ENCODE measurements at places on chromosomes 2 and 18. TPM values are rescaled to one million over a fixed set of nuclear protein-coding genes. Genes with fewer than 3 reads are reported as not detected.

The MREG gene
- polyA plus RNA-seq = 7.5 TPM

The PDE11A gene
- 0.23 TPM for polyA plus RNA-seq

- DNase-seq = no peak
- H3K36me3 ChIP-seq = no peaks in the 10 kb centered on the region
- H3K27me3 ChIP-seq = no peaks in the 10 kb centered on the region
- H3K4me1 ChIP-seq = no peaks in the 10 kb centered on the region
These were observed 52.9 kb downstream of the SCG2 start for GRCh38 chr2:223549215-223549614.

- H3K27me3 ChIP-seq = no peaks in the 10 kb centered on the region
- H3K36me3 ChIP-seq = no peaks in the 10 kb centered on the region
- H3K27ac ChIP-seq = no peak overlapping the region
- H3K4me1 ChIP-seq = no peaks in the 10 kb centered on the region
These were observed 196.9 kb upstream of the CWC22 start for GRCh38 chr2:180203972-180204371.

DNA sequence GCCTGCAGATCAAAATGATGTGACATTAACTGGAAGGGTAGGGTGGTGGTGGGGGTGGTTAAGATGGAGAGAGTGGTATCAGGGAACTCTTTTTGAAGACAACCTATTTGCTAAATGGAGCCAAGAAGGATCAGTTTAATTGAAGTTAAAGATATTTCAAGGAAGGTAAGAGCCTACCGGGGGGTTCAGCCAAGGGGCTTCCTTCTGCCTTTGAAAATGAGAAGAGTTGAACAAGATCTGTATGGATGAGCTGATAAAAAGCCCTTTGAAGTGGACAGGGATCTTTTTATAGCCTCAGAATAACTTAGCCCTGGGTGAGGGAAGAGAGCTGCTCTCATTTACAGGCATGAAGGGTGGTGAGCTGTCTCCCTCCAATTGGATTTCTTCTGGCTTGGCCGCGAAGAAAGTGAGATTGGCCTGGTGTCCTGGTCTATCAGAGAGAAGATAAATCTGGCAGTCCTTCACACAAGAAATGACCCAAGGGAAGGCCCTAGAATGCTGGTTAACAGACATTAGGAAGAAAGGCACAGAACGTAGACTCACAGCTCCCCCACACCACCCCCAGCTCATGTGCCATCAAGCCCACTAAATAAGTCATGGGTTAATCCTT is 439.8 kb downstream of the TNS1 start:
- no peaks in the 10 kb centered on the region for H3K36me3 ChIP-seq
- H3K4me3 ChIP-seq = no peak overlapping the region
- H3K4me1 ChIP-seq = no peaks in the 10 kb centered on the region
- no peak overlapping the region for H3K27ac ChIP-seq

DNA sequence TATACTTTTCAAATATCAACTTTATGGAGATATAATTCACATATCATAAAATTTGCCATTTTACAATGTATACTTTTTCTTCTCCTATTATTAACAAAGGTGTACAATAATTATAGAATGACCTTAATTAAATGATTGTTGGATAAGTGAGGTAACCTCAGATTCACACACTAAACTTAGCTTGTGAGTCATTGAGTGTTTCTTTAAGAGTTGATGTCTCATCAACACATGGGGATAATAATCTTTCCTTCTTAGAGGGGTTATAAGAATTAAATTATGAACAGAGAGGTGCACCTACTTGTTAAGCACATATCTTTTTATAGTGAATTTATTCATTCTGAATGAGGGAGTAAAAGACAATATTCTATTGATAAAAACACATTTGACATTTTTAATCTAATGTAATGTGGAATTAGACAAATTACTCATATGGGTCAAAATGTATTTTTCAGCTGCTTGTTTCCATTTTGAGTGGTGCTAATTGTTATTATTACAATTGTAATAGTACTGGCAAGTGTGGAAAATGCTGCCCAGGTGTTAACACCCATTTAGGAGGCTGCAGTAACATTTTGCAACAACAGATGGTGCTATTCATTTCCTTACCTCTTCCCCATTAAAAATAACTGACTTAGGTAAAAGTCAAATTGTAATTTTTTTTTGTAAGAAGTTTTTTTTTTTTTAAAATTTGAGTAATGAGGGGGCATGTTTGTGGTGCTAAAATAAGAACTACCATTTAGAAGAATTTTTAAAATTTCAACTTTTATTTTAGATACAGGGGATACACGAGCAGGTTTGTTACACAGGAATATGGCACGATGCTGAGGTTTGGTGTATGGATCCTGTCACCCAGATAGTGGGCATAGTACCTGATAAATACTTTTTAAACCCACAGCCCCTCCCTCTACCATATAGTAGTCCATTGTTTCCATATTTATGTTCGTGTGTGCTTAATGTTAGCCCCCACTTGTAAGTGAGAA is 32.1 kb upstream of the DYNAP start:
- H3K4me1 ChIP-seq = no peaks in the 10 kb centered on the region
- H3K27ac ChIP-seq = no peak overlapping the region
- no peak for DNase-seq
- H3K36me3 ChIP-seq = no peaks in the 10 kb centered on the region

The CD207 gene
- polyA plus RNA-seq = not detected

The SDC1 gene
- polyA plus RNA-seq = 71.4 TPM

The TOGARAM2 gene
- 0.42 TPM for polyA plus RNA-seq

The INHA gene
- 2.7 TPM for polyA plus RNA-seq

DNA sequence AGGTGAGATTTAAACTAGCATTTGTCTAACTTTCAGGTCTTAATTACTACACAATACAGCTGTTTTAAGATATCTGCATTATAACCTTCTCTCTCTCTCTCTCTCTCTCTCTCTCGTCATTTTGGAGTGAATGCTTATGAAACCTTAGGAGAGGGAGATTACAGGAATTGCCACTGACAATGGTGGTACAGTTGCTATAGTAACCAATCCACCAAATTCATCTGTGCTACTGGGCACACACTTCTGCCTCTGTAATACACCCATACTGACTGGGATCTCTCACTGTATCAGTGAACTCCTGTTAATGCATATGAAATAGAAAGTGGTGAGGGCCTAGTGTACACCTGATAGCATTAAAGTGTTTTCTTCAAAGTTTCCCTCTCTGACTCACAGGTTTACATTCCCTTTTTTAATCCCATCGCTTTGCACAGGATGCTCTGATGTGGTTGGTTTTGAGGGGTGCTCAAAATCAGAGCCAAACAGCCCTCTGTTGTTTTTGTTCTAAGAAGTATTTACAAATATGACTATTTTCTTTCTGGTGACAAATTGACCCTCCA is 13.1 kb downstream of the KLHL14 start:
- no peak for DNase-seq
- no peak overlapping the region for H3K27ac ChIP-seq
- peaks cover 6% of the 10 kb centered on the region for H3K4me1 ChIP-seq
- H3K4me3 ChIP-seq = no peak overlapping the region

The KATNAL2 gene
- 10.0 TPM for polyA plus RNA-seq

DNA sequence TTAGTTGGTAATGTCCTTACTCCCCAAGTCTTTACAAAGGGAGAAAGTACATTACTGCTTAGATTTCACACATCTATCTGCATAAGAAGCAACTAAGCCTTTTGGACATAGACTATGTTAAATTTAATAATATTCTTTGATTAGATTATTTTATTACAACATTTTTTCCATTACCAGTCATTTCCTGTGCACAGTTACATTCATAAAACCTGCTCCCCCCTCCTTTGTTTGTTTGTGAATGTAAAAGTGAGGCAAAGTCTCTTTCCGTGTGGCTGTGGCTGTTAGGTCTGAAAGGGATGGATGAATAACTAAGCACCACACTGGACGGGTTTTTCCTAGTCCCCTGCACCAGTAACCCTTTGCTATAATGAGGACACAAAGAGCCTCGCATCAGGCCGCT is 9.6 kb downstream of the PTGR3 start:
- H3K27ac ChIP-seq = no peak overlapping the region
- H3K36me3 ChIP-seq = no peaks in the 10 kb centered on the region
- DNase-seq = no peak
- peaks cover 2% of the 10 kb centered on the region for H3K4me1 ChIP-seq
- peaks cover 28% of the 10 kb centered on the region for H3K27me3 ChIP-seq

DNA sequence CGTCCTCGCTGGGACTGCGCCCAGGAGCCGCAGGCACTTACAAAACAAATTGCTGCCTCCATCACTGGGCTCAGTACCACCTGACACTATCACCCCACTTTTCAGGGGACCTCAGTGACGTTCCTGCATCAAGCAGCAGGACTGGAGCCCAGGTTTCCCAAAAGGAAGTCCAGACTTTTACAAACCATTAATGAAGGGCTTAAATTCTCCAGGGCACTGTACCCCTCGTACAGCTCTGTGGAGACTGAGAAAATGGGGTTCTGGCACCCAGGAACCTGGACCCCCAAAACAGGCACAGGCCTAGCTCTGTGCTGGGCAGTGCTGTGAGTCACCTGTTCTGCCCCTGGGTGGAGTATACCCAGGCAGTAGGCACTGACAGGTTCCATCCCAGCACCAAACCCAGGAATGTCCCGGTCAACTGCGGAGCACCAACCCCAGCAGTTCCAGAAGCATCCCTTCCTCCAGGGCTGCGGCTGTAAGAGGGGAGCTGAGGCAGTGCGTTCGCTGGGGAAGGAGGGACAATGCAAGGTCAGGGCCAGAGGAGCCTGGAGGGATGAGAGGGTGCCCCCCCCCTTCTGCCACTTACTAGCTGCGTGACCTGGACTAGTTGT is 24.6 kb upstream of the NOTO start:
- H3K36me3 ChIP-seq = no peaks in the 10 kb centered on the region
- no peak overlapping the region for H3K27ac ChIP-seq
- H3K27me3 ChIP-seq = peaks cover 22% of the 10 kb centered on the region
- H3K4me3 ChIP-seq = peak overlapping the region; percentile 12
- peaks cover 15% of the 10 kb centered on the region for H3K4me1 ChIP-seq

DNA sequence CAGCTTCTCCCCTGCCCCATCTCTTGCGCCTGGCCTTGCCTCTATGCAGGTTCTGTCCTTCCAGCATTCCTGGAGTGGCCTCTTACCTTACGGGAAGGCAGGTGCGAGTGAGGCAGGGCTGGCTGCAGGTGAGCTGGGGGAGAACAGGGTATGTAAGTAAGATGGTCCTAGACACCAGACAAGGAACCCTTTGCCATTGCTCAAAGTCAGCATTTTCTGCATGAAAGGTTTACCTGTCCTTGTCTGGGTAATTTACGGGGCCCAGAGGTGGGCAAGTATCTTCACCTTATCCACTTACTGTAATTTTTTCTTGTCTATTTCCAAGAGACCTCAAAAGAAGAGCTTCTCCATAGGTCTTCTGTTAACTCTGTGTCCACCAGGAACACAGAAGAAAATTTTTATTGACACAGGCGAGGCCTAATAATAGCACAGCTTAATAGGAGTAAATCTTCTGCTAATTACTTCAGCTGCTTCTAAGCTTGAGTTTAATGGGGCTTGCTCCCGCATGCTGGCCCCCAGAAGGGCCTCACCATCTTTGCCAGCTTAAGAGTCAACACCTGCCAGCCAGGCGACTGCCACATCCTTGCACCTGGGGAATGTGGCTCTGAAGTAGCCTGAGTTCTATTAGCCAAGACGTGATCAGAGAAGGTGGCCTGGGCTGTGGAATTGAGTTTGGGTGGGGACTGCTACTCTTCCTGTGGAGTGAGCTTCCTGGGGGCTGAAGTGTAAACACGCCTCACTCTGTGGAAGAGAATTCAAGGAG is 27.1 kb downstream of the PCARE start:
- no peak overlapping the region for H3K4me3 ChIP-seq
- no peaks in the 10 kb centered on the region for H3K4me1 ChIP-seq
- no peaks in the 10 kb centered on the region for H3K27me3 ChIP-seq
- H3K27ac ChIP-seq = no peak overlapping the region

GRCh38 chr2:164843346-164843911 is 1.8 kb upstream of the COBLL1 start:
- DNase-seq = no peak
- no peaks in the 10 kb centered on the region for H3K27me3 ChIP-seq
- no peak overlapping the region for H3K27ac ChIP-seq
- H3K4me1 ChIP-seq = peaks cover 3% of the 10 kb centered on the region

DNA sequence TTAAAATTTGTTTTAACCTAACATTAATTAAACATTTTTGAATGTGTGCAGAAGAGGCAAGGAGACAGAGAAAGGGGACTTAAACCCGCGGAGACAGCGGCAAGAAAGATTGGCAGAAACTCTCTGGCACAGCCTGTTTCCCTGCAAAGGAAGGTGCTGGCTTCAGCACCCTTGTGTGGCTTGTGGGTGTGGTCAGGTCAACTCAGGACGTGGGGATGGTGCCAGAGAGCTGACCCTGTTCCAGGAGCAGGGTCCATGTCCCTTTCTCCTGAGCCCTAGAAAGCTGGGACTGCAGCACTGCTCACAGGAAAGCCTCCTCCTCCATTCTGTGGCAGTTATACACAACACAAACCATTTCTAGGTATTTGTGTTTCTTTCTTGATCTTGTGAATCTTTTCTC is 176.2 kb upstream of the ST6GAL2 start:
- no peak overlapping the region for H3K4me3 ChIP-seq
- DNase-seq = no peak
- H3K36me3 ChIP-seq = no peaks in the 10 kb centered on the region

DNA sequence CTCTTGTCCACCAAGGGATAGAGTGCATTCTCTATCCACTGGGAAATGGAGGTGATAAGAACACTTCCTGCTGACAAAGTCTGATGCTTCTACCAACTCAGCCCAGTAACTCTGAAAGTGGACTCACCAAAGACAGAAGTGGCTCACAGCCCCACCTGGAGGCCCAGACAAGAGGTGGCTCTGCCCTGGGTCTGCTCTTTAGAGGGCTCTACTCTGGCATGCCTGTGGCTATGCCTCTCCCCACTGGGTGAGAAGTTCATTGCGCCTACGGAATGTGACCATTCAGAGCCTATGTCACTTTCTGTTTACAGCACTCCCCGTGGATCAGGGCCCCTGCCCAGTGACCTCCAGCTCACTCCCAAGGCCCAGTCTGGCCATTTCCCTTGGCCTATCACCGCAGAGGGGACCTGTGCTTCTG is 13.5 kb upstream of the XDH start:
- no peaks in the 10 kb centered on the region for H3K27me3 ChIP-seq
- H3K4me3 ChIP-seq = no peak overlapping the region
- no peak overlapping the region for H3K27ac ChIP-seq

GRCh38 chr2:241550616-241551580 is 7.6 kb upstream of the BOK start:
- no peak overlapping the region for H3K27ac ChIP-seq
- no peaks in the 10 kb centered on the region for H3K27me3 ChIP-seq

DNA sequence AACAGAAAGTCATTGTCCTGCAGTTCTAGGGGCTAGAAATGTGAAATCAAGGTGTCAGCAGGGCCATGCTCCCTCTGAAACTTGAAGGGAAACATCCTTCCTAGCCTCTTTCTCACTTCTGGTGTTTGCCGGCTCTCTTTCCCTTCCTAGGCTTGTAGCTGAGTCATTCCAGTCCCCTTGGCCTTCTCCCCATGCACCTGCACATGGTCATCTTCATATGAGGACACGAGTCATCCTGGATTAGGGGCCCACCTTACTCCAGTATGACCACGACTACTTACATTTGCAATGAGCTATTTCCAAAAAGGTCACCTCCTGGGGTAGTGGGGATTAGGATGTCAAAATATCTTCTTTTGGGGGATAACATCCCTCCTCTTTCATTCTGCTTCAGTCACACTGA is 168.5 kb upstream of the CXCR4 start:
- no peaks in the 10 kb centered on the region for H3K4me1 ChIP-seq
- no peak for DNase-seq
- H3K36me3 ChIP-seq = no peaks in the 10 kb centered on the region
- no peak overlapping the region for H3K27ac ChIP-seq

All from H1 (cell line).